ENCODE measurements at places on chromosomes 2 and 18.

- DNase-seq, result no peak
Observed at GRCh38 chr2:160703648-160704585, 210.3 kb upstream of the RBMS1 start.

GRCh38 chr2:170214309-170214948 lies 36.5 kb downstream of the MYO3B start:
- no peak for DNase-seq

- DNase-seq, result no peak
Observed at GRCh38 chr2:189466656-189467055, 25.4 kb downstream of the WDR75 start.

DNA sequence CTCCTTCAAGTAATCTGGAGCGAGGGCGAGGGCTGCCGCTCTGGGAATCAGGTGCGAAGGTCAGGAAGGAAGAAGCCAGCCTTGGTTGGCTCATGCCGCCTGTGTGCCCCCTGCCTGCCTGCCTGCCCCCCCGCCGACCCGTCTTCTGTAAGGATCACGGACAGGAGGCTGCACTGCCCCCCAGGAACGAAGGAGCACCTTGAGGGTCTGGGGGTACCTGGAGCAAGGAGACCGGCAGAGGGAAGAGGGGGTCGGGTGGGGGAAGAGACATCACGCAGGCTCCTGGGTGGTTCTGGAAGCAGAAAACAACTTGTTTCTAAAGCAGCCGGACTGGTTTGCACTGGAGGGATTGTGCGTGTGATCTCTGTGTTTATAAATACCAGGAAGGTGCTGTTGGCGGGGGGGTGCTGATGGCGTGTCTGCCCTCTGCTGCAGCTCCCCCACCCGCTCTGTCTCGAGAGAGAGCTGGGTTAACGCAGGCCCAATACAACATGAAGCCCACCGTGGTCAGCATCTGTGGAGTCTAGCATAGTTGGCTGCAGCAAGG lies 1.7 kb downstream of the FOSL2 start:
- DNase-seq, result no peak

DNA sequence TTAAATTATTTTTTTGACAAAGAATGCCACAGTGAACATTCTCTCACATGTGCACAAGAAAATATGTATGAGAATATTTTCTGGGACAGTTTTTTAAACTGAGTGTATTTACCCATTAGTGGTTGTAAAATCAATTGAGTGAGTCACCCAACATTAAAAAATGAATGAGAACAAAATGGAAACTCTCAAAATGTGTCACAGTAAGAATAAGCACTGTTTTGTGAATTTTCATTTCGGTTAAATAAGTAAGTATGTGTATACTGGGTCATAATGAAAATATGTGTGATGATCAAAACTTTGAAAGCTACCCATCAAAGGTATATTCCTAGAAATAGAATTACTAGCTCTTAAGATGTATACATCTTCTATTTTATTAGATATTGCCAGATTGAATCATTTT lies 11.6 kb downstream of the BABAM2 start:
- no peak for DNase-seq

DNA sequence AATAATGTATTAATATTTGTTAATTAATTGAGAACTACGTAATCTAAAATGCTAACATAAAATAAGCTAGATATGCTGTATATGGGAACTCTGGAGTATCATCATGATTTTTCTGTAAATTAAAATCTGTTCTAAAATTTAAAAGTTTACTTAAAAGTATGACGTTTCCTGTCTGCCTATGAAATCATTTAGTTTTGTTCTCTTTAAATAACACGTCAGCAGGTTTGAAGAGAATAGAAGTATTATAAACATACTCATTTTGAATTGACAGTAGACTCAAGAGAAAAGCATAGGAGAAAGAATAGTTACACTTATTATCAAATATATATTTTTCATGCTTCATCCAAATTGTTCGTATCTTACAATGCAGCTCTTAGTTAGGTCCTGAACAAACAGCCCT lies 19.1 kb upstream of the ZNF804A start:
- no peak for DNase-seq

DNA sequence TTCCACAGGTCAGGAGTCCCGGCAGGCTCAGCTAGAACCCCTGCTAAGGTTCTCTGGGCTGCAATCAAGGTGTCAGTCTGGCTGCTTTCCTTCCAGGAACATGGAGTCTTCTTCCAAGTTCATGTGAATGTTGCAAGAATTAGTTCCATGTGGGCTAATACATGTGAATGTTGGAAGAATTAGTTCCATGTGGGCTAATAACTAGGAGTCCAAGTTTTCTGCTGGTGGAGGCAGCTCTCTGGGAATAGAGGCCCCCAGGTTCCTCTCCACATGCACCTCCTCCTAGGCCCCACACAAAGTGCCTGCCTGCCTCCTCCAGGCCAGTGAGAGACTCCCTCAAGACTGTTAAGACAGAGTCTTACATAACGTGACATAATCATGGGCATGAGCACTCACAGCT lies 140.8 kb upstream of the SLC35G4 start:
- no peak for DNase-seq

DNA sequence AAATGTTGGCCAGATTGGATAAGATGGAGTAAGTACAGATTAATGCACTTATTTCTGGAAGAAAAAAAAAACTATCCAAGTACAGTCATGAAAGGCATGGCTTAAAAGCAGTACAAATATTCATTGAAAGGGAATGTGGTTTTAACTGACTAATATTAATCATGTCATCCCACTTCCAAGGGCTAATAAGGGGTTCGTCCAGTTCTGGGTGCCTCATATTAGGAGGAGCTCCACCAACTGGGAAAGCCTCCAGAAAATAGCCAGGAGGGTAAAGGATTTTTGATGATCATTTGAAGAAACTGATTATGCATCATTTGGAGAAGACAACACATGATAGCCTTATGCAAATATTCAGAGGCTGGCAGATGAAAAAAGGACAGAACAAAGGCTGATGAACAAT lies 115.2 kb upstream of the ARL5A start:
- no peak for DNase-seq

DNA sequence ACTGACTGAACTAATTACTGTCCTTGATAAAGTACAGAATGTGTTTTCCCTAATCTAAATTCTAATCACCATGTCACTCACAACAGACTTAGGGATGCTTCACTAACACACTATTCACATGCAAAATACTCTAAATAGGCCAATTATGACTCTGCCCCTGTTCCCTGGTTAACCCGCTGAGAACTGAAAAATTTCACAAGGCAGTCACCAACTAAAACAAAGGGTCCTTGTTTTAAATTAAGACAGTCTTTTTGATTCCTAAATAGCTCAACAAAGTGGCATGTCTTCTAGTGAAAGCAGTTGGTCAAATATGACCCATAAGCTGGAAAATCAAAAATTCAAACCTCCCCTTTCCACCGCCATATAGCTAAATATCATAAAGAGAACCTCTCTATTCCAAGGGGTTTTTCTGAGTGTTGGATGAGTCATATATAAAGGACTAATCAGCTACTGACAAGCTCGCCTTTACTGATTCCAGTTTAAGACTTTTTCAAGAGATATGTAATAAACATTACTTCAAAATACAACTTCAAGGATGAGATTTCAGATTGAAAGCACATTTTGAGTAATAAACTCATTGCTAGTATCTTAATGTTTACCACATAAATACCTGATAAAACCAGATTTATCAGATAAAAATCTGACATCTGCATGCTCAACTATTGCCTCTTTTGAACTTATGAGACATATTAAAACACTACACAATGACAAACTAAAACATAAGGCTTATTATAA lies 235.8 kb downstream of the TCF4 start:
- DNase-seq, result no peak

- DNase-seq, result no peak
Observed at GRCh38 chr18:35050705-35051195, 9.5 kb downstream of the MAPRE2 start.

- DNase-seq, result no peak
Observed at GRCh38 chr2:145026456-145027455, 506.8 kb upstream of the ZEB2 start.
